ENCODE measurements at places on chromosomes 2 and 18.

- no peak for DNase-seq
These were observed 19.8 kb downstream of the SPIRE1 start for GRCh38 chr18:12637901-12638643.

GRCh38 chr2:46780801-46781445 lies 134.7 kb downstream of the MCFD2 start:
- DNase-seq, result no peak

DNA sequence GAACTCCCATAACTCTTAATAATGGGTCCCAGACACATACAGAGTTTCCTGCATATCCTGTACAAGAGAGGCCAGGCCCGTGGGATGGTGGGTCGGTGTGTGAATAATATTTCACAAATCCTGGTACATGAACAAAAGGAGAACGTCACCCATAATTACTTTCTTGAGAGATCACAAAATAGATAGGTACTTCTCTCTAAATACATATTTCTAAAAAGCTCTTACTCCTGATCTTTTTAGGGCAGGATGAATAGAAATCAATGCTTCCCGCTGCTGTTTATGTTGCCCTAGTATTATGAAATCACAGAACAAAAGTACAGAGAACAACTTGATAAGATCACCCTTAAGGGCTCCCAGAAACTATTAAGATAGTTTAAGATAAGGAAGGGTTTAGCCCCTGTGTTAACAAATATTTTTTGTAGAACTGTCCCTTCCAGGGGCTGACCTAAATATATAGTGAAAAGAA lies 5.4 kb downstream of the IRS1 start:
- no peak for DNase-seq

DNA sequence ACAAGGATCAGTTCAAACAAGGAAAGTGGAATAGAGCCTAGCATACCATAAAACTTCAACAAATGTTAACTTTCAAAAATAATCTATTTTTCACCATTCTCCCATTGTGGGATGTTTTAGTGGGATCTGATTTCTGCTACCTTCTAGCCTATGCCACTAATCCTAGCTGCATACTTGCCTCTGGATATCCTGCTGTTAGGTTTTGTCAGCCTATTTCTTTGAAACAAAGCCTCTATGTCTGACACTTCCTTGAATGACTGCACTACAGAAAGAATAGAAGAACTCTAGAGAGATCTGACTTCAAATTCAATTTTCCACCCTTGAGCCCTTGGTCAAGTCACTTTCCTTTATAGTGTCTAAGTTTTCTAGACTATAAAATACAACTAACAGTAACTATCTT lies 291.5 kb downstream of the PTH2R start:
- DNase-seq, result no peak

DNA sequence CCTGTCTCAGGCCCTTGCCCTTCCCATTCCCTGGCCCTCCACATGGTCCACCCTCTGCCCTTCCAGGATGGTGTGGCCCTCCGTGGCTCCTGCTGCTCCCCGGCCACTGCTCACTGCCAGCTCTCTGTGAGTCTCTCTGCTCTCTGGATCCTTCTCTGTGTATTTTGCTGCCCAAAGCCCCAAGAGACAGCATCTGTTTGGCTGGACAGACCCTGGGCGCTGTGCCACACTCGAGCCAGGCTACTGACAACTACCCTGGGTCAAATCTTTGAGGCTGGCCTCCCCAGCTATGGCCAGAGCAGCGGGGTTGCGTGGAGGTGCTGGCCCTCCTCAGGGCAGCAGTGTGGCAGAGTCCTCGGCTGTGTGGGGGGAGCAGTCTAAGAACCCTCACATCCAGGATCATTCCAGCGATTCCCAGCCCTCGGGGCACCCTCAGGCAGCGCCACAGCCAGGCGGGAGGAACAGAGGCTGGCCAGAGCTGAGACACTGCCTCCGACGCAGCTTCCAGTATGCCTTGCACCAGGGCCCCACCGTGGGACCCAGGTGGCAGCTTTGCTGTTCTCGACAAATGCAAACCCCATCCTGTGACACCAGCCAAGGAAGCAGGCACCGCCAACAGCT lies 139.4 kb upstream of the GLI2 start:
- no peak for DNase-seq

GRCh38 chr2:43214253-43214652 lies 12.2 kb downstream of the ZFP36L2 start:
- no peak for DNase-seq

DNA sequence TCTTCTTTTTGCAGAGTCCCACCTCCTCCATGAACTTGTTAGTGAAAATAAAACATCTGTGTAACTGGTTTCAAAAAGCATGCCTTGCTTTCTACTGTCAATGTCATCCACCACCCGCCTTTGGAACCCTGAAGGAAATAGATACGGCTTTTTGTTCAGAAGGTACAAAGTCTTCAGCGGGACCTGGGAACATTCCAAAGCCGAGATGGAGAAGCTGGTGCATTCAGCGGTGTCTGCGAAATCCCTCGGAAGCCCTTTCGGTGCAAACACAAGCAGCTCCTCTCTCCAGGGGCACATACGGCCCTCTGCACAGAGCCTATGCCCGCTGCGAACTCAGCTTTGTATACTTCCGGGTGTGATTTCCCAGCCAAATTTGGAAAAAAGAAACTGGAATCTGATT lies 555.8 kb upstream of the SALL3 start:
- DNase-seq, result no peak

DNA sequence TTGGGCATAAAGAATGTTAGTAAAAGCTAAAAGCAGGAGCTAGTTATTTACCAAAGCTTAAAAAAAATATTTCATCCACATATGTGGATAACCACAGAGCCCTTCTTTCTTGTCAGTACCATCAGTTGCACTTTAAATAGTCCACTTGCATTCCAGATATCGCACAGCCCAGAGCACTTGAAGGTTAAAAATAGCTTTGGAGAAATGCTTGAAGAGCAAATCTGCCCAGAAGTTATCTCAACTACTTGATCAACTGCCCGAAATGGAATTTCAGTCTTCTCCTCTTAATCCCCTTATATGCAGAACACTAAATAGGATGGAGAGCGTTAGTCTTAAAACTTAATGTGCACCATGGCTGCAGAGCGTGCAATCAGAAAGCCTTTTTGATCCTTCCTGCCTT lies 148.3 kb downstream of the PLEKHA3 start:
- DNase-seq, result no peak

DNA sequence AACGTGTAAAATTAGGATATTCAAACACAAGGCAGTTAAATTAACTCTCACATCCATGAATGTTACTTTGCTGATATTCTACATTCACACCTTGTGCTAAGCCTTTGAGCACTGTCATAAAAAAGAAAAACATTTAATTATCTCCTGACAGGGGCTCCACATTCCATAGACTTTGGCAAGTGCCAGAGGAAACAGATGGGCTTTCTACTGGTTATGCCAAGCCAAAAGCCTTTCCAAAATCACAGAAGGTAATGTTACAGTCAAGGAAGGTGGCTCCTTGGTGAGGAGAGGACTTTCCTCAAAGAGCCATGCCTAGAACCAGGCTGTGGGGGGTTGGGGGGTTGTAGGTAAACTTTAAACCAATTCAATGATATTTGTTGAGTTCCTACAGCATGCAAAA lies 12.4 kb downstream of the MYO5B start:
- DNase-seq, result no peak

GRCh38 chr2:237350070-237350469 lies 63.9 kb downstream of the COL6A3 start:
- DNase-seq, result no peak

DNA sequence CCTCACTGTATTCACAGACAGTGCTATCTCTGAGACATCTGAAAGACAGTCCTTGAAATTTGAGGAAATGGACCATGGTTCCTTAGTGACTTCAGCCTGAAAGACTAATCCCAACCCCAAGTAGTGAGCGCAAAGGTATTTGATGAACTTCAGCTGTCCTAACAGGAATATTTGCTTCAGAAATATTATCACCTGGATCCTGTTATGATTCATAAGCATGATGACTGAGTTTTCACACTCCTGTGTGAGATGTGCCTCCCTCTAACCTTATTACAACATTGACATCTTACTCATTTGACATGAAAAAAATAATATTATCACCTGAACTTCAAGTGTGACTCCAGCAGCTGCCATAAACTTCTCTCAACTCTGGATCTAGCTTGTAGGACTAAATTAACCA lies 11.6 kb upstream of the MRPL19 start:
- no peak for DNase-seq
